ENCODE measurements at places on chromosomes 11 and 22. TPM values are rescaled to one million over a fixed set of nuclear protein-coding genes. Genes with fewer than 3 reads are reported as not detected.

The DNAJB7 gene
- not detected for total RNA-seq

The VSTM5 gene
- not detected for total RNA-seq

The IL17REL gene
- total RNA-seq = not detected

The HORMAD2 gene
- not detected for total RNA-seq

The NXPE4 gene
- total RNA-seq = not detected

The TEX54 gene
- total RNA-seq = not detected

The LRRC4C gene
- 0.15 TPM for total RNA-seq

The PHOX2A gene
- not detected for total RNA-seq

The PGA4 gene
- not detected for total RNA-seq

The CCDC87 gene
- total RNA-seq = 0.17 TPM

The HINFP gene
- 10.8 TPM for total RNA-seq

The SCGB1A1 gene
- not detected for total RNA-seq

The MMP27 gene
- not detected for total RNA-seq

The SIAE gene
- 18.0 TPM for total RNA-seq

The APOL1 gene
- total RNA-seq = 31.5 TPM

The BACE1 gene
- total RNA-seq = 40.9 TPM

The CD81 gene
- total RNA-seq = 209 TPM

The OR8A1 gene
- total RNA-seq = not detected

The MFRP gene
- not detected for total RNA-seq

The COPB1 gene
- total RNA-seq = 263 TPM

The GNAZ gene
- total RNA-seq = 0.47 TPM

The ZFTA gene
- total RNA-seq = 5.7 TPM

The MUC5AC gene
- not detected for total RNA-seq

The SFI1 gene
- 5.0 TPM for total RNA-seq

The FTH1 gene
- total RNA-seq = 948 TPM

The NLRP10 gene
- 2.1 TPM for total RNA-seq

The HOATZ gene
- not detected for total RNA-seq

The TMEM45B gene
- total RNA-seq = not detected

The LIF gene
- total RNA-seq = 7.5 TPM

The UPK3A gene
- total RNA-seq = not detected

The NCR3LG1 gene
- total RNA-seq = 0.52 TPM

The KRTAP5-2 gene
- not detected for total RNA-seq

The RIMBP3B gene
- total RNA-seq = 0.02 TPM

The CSF2RB gene
- total RNA-seq = not detected

The ARHGAP42 gene
- total RNA-seq = 7.0 TPM

The SCN3B gene
- 0.20 TPM for total RNA-seq

The MYO18B gene
- total RNA-seq = not detected

The TRPC6 gene
- total RNA-seq = not detected

The A4GALT gene
- total RNA-seq = 2.5 TPM

The OR52A1 gene
- not detected for total RNA-seq

The POGLUT3 gene
- total RNA-seq = 82.0 TPM

The MMP13 gene
- total RNA-seq = 96.9 TPM

The NTM gene
- 0.96 TPM for total RNA-seq

The KRTAP5-11 gene
- not detected for total RNA-seq

The C22orf31 gene
- not detected for total RNA-seq

Data from M059J (cell line).